ENCODE measurements at places on chromosomes 12 and 14.

- no peak for DNase-seq
Observed at GRCh38 chr12:53391724-53392123, 11.7 kb downstream of the SP1 start.

GRCh38 chr14:74653386-74654138 lies 41.5 kb upstream of the LTBP2 start:
- no peak for DNase-seq

GRCh38 chr12:6326316-6327228 lies 15.3 kb downstream of the TNFRSF1A start:
- no peak for DNase-seq

DNA sequence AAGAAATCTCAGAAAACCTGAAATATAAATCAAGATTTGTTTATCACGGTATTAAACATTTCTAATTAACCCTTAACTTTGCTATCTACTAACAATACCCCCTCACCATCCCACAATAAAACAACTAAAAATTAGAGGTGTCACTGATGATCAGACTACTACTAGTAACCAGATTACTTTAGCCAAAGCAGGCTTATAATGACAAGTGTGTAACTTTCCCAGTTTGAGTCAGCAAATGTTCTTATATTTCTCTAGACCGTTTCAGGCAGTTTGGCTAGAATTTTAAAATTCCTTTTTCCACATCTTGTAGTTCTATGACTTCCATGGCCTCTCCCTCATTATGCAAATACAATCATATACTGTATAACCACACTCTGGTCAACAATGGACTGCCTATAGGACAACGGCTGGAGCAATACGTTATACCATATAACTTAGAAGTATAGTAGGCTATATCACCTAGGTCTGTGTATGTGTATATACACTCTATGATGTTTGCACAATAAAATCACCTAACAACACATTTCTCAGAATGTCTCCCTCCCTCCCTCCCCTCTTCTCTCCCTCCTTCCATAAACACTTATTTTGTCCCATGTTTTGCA lies 102.1 kb downstream of the DENND5B start:
- DNase-seq: no peak

GRCh38 chr12:71947645-71948105 lies 9.0 kb downstream of the TPH2 start:
- DNase-seq: no peak

DNA sequence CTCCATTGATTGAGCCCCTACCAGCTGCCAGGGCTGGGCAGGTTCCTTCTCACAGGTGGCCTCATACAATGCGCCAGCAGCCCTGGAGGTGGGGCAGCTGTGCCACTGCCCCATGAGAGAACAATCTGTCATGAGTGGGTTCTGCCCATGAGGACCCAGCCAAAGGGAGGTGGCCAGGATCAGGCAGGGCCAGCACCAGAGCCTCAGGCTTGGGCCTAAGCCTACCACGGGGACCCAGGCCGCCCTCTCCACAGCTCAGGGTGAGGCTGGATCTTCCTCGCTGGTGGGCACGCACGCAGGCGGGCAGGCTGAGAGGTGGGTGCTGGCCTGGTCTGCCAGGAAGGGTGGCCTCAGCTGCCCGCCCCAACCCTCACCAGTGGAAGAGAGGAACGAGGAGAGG lies 110.7 kb downstream of the KIF26A start:
- DNase-seq: no peak

DNA sequence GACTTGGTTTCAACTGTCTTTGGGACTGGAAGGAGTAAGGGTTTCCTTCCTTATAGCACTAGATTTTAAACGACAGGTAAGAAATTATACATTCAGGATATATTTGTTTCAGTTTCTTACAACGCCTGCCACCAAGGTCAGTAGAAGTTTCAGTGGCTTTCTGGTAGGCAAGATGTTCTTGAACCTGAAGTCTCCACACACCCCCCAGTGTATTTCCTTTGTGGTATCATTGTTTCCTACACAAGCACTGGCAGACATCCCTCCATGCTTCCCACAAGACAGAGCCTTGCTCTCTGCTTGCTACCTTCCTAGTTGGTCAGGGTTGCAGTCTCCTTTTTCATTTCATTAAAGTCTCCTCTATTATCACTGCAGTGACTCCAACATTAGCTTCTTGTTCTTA lies 283.1 kb downstream of the FLRT2 start:
- no peak for DNase-seq

DNA sequence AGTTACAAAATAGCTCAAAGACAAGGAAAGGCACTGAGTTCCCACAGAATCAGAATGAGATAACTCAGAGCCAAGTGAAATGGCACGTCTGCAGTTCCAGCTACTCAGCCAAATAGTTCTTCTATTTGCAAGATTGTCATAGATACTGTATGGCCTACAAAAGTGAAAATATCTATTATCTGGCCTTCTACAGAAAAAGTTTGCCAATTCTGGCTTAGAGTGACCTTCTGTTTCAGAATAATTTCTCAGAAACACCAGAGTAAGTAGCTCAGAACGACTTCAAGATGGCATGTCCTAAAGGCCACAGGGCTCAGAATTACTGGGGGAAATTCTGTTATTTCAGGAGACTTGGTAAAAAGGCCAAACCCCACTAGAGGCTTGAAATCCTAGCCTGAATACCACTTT lies 10.7 kb upstream of the RTRAF start:
- DNase-seq: no peak

GRCh38 chr14:61719344-61720293 lies 24.3 kb downstream of the HIF1A start:
- DNase-seq: no peak

GRCh38 chr12:6964605-6965025 lies 5.8 kb downstream of the PHB2 start:
- DNase-seq: no peak

GRCh38 chr14:69708049-69708448 lies 58.9 kb upstream of the SRSF5 start:
- no peak for DNase-seq

DNA sequence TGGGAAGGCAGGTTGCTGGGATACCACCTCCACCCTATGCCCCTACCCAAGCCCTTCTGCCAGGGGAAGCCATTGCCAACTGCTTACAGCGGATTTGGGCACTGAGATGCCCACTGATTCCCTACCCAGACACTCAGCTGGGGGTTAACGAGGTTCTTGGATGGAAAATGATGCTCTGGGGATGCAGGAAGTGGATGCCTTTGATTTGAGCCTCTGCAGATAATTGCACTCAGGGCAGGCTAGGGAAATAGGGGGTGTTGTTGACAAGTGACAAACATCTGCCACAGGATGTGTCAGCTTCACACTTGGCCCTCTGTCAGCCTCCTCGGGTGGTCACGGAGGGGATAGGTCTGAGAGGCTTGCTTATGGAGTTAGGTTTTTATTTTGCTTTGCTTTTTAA lies 57.4 kb downstream of the RPH3A start:
- DNase-seq: no peak

- DNase-seq: no peak
Observed at GRCh38 chr12:65039301-65039700, 81.8 kb downstream of the WIF1 start.

GRCh38 chr14:60116181-60116580 lies 24.5 kb downstream of the PCNX4 start:
- no peak for DNase-seq

DNA sequence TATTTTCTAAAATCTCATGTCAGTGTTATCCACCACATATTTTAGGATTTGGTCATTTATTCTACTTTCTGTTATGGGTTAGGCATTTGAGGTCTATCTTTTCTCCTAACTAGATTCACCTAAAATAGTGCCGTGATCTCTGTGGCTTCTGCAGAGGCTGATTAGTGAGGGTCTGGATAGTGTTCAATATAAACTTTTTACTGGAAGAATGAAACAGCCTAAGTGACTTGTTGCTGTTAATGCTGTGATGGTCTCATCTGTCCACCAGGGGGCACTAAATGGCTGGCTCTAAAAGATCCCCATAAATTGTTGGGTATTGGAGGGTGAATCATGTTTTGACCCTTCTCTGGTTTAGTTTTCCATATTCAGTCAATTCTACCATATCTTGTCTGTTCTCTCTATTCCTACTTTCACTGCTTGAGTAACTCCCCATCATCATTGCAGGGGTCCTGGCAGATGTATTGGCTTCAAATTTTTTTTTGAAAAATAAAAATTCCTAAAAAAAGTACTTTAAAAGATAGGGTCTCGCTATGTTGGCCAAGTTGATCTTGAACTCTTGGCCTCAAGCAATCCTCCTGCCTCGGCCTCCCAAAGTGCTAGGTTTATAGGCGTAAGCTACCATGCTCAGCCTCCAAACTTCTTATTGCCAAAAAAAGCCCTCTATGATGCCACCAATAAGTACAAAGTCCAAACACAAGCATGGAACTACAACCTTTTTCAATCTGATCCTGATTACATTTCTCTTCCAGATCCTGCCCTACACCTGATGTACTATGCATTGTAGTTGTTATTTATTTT lies 6.9 kb downstream of the PABPN1 start:
- peak; percentile 59 for DNase-seq

DNA sequence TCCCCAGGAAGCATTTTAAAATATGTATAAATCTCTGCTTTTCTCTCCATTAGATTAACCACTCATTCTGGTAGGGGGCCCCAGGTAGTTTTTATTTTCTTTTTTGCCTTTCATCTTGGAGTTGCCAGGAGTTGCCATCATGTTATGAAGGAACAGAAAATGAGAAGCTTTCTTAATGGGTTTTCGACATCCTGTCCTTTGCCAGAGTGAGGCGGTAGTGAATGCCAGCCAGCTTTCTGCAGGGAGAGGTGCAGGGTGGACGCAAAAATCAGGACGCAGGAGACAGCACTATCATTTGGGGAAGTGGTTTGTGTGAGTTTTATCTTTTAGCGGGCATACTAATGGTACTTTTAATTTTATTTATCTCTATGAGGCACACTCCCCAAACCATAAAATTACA lies 1.7 kb downstream of the RASSF8 start:
- no peak for DNase-seq

DNA sequence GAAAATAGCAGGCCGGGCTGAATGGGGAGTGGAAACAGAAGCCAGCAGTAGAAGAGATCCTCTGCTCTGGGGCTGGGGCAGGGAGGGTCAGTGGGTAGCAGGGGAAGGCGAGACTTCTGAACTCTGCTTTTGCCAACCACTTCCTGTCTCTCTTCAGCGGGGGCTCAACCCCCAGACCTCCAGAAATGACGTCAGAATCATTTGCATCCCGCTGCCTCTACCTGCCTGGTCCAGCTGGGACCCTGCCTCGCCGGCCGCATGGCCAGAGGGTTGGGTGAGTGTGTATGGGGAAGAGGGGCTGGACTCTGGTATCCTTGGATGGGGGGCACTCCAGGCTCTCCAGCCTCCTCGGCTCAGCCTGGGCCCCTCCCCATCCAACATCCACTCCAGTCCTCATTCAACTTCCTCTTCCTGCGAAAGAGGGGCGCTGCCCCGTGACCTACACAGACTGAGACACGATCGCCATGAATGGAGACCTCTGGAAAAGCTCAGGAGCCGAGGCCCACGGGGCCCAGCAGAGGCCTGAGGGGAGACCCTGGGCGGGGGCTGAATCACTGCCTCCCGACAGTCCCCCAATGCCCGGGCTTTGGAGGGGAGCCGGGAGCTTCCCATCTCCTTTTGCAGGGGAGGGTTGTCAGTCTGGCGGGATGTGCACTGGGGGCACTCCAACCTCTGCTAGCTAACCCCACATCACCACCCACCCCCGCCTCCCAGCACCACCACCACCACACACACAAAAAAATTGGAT lies 458 bp upstream of the HOXC4 start:
- no peak for DNase-seq

- DNase-seq: no peak
Observed at GRCh38 chr12:104605685-104606084, 148.9 kb downstream of the CHST11 start.

- no peak for DNase-seq
Observed at GRCh38 chr14:104443391-104444158, 136.0 kb upstream of the C14orf180 start.

DNA sequence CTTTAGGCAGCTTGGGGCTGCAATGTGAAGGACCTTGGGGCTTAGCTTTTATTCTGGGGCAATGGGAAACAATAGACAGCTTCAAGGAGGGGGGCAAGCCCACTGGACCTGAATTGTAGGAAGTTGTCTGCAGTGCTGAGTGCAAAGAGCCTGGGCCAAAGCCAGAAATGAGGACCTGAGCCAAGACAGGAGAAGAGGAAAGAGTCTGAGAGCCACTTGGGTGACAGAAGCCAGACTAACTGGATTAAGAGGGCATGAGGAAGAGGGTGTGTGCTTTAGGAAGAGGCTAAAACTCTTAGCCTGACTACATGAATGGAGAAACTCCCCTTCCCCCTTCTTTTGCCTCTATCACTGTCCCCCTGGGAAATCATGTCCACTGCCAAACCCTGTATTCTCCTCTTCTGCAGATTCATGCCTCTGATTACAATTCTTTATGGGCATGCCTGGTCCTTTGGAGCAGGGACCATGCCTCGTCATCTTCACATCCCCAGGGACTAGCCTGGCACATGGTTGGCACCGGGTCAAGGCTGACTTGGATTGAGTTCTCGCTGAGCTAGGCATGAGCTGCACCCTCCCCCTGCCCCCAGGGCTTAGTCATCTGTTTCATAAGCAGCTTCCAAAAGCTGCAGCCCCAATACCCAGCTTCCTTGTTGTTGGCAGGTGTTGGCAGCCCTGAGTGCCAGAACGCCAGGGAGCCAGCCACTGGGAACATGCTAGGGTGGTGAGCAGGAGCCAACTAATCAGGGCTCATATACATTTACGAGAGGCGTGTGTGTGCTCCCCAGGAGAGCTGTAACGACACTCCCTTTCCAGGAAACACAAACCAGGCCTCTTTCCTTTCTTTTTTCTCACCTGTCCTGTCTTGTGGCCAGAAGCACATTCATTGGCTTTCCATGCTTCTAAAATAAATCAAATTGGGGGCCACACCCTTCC lies 27.7 kb upstream of the JDP2 start:
- DNase-seq: no peak

DNA sequence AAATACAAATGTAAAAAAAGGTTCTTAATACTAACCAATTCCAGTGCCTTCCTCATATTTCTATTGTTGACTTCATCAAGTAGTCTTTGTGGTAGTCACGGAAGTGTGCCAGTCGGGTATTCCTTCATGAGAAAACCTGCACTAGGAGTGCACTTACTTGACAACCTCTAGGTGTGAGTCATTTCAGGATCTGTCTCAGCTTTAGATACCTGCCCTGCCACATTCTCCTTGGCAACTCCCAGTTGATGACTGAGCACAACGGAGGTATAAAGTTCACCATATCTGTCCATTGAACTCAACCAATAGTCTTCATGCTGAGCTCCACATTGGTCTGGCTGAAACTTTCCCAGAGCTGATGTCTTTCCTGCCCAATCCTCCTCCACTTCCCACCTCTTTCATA lies 215.7 kb downstream of the SYT10 start:
- DNase-seq: no peak

DNA sequence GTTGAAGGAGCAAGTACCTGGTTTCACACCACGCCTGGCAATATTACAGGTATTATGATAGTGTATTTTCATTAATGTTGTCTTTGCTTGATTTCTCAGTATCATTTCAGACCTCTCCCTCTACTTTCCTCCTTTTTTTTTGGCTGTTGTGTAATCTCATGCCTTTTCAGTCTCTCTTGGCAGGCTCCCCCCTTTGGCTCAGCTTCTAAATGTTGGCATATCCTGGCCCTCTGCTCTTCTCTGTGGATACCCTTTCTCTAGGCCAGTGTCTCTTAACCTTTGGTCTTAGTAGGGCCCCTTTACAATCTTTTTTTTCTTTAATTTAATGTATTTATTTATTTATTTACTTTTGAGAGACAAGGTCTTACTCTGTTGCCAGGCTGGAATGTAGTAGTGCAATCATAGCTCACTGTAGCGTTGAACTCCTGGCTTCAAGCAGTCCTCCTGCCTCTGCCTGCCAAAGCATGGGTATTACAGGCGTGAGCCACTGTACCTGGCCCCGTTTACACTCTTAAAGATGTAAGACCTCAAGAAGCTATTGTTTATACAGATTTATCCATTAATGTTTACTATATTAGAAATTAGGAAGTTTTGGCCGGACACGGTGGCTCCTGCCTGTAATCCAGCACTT lies 12.8 kb downstream of the MTHFD1 start:
- no peak for DNase-seq

All from stimulated activated CD4-positive, alpha-beta T cell treated with anti-CD3 and anti-CD28 coated beads, Interleukin-2, amount 100 ng/mL, for 4 hours (primary cell).